ENCODE measurements at places on chromosomes 5 and 9. TPM values are rescaled to one million over a fixed set of nuclear protein-coding genes. Genes with fewer than 3 reads are reported as not detected.

SLC1A3 gene
- total RNA-seq = 27.1 TPM

PTPRD gene
- 9.6 TPM for total RNA-seq

ARHGEF28 gene
- 12.9 TPM for total RNA-seq

ARSI gene
- 0.82 TPM for total RNA-seq

NME5 gene
- not detected for total RNA-seq

MARCOL gene
- total RNA-seq = not detected

ADAMTS12 gene
- total RNA-seq = 0.10 TPM

PKD2L2 gene
- not detected for total RNA-seq

DNA sequence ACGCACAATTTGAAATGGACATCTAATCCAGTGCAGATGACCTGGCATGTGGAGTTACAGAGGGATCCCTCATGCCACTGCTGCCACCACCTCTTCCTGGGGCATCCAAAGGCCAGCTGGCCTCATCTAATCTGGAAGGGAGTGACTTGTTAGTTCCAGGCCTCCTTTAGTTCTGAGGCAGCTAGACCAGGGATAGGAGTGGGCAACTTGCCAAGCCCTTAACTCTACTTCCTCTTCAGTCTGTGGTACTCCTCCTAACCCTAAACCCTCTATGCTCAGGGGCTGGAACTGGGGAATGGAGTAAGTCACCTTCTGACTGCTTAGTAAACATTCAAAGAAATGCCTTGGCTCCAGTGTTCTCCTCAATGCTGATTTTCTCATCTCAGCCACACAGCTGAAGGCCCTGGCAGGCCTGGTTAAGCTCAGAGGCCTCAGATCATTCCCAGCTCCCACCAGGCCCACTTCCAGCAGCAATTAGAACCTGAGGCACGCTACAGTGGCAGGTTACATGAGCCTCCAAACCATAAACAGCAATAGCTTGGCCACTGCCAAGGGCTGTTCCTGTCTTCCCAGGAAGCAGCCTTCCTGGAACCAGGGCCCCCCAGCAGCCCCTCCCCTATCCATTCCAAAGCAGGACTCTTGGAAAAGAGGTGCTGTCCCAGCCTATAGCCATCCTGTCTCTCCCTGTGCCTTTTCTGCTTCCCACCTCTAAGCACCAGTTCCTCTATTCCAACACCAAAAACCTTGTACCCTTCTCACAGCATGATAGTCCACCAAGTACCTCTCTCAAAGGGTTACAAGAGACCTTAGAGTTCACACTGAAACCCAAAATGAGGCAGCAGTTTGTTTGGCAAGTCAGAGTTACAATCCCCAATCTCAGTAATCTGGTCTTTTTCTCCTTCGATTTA, 2.0 kb downstream of the EIF4EBP3 start:
- no peak for DNase-seq

- DNase-seq = no peak
Observed at GRCh38 chr9:27528076-27528885, 1.3 kb downstream of the MOB3B start.

DNA sequence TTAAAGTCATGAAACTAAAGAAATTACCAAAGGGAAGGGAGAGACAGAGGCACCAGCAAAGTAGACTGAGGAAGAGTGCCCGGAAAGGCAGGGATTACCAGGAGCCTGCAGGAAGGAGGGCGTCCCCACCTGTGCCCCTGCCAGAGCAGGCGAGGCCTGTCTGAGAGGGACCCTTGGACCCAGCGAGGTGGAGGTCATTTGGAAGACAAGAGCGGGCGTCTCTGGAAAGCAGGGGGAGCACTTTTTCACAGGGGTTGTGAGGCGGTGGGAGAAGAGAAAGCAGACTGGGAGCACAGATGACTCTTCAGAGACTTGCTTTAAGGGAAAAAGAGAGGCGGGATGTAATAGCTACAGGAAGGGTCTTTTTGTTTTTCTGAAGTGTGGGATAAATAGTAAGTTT, 27.5 kb upstream of the SLC2A8 start:
- no peak for DNase-seq

- peak; percentile 39 for DNase-seq
Observed at GRCh38 chr9:107049046-107049802, 186.3 kb downstream of the ZNF462 start.

DNA sequence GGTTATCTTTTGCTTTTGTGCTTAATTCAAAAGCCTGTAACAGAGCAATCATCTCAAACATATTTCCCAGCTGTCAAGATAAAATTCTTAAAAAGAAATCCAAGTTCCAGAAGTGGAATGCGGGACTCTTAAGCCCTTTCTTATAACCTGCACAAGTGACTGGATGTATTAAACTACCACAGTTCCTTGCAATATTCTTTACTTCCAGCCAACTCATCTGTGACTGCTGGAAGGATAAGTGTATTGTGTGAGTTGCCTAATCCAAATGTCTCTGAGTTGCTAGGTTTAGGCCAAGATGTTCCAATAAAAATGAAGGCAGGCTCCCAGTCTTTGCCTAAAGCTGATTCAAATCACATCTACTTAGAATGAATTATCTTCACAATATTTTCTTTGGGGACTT, 159.2 kb upstream of the SLC24A2 start:
- no peak for DNase-seq

- DNase-seq = peak; percentile 92
Observed at GRCh38 chr5:41794471-41794870, 75.8 kb downstream of the OXCT1 start.

- no peak for DNase-seq
Observed at GRCh38 chr5:131615957-131616356, 19.1 kb downstream of the RAPGEF6 start.
